LHCN-M2 (cell line): ENCODE measurements at places on chromosomes 6 and 20. TPM values are rescaled to one million over a fixed set of nuclear protein-coding genes. Genes with fewer than 3 reads are reported as not detected.

BEND3 gene
- 2.9 and 3.3 TPM in 2 replicates for total RNA-seq

NMBR gene
- total RNA-seq = not detected in 2 replicates

ACTR5 gene
- total RNA-seq = 7.3 and 8.9 TPM in 2 replicates

VAPB gene
- total RNA-seq = 9.9 and 16.0 TPM in 2 replicates
